Activated CD4-positive, alpha-beta memory T cell treated with anti-CD3 and anti-CD28 coated beads for 36 hours (primary cell): ENCODE measurements at places on chromosomes 3 and 15.

GRCh38 chr15:48358229-48359152 is 27.3 kb downstream of the DUT start:
- no peak for DNase-seq

- no peak for DNase-seq
These were observed 69.3 kb downstream of the SMAD6 start for GRCh38 chr15:66771351-66771650.

GRCh38 chr3:43861635-43862034 is 170.9 kb downstream of the ABHD5 start:
- DNase-seq, result no peak

- no peak for DNase-seq
These were observed 295.0 kb downstream of the RAP2B start for GRCh38 chr3:153456833-153457545.

GRCh38 chr3:188339410-188340295 is 185.7 kb downstream of the LPP start:
- peak; percentile 75 for DNase-seq

DNA sequence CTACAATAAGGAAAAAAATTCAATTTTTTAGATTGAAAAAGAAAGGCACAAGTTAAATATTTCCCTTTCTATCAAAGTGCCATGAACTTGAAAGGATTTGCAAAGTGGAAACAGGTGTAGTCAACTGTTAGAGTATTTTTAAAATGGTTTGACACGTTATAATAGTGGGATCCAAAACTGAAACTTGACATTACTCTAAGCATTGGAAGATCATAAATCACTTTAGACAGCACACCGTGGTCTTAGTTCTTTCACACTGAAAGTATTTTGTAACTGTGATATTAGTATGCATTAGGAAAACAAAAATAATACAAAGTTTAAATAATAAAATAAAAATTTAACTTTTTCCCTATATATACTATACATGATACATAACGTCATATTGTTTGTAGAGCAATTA is 933.1 kb downstream of the EPHA3 start:
- DNase-seq, result no peak

DNA sequence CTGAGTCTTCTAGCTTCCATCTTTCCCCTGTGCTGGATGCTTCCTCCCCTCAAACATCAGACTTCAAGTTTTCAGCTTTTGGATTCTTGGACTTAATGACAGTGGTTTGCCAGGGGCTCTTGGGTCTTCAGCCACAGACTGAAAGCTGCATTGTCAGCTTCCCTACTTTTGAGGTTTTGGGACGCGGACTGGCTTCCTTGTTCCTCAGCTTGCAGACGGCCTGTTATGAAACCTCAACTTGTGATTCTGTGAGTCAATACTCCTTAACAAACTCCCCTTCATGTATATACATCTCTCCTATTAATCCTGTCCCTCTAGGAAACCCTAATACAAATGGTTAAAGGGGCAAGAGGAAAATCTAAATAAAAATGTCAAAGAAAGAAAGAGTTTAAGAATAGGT is 100.1 kb downstream of the ABI3BP start:
- DNase-seq, result no peak

DNA sequence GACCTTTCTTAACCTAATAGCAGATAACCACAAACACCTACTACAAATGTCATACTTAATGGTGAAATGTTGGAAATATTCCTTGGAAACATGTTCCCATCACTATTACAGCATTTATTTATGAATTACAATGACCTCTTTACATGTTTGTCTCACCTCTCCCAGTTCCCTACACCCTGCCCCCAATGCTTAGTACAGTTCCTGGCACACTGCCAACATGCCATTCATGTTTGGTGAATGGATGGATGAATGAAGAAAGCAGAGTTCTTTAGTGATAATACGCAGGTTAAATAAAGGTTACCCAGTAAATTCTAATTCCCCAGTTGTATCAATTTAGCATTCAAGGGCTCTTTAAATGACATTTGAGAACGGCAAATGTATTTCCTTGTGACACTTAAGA is 259.9 kb upstream of the ATP11B start:
- DNase-seq, result no peak

DNA sequence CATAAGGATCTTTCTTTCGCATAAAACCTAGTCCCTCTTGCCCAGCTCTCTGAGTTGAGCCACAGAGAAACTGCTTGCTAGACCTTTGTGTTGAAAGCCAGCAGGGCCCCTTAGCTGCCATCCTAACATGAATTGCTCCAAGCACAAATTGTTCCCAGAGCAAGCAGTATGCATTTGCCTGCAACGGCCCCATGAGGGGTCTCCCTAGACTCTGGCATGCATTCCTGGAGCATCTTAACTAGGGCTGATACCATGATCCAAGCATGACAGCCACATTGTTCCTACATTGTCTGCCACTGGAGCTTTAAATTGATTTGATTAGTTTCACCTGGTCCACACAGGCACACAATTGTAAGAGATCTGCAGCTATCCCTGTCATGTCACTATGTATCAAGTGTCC is 428.1 kb downstream of the TAFA4 start:
- DNase-seq, result no peak

DNA sequence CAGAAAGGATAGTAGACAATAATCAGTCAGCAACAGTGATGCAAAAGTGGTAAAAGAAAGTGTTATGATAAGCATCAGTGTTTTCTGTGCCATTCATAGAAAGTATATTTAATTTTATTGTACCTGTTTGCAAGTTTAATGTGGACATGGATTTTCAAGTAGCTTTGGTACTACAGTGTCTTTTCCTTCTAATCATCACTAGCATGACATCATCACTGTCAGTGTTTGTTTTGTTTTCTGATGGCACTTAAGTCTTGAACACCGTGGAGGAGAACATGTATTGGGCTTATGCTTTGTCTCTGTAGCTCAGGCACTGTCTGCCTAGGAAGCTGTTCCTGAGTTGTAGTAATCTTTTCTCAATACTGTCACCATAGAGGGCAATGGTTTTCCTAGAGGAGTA is 41.9 kb downstream of the SETD5 start:
- no peak for DNase-seq

DNA sequence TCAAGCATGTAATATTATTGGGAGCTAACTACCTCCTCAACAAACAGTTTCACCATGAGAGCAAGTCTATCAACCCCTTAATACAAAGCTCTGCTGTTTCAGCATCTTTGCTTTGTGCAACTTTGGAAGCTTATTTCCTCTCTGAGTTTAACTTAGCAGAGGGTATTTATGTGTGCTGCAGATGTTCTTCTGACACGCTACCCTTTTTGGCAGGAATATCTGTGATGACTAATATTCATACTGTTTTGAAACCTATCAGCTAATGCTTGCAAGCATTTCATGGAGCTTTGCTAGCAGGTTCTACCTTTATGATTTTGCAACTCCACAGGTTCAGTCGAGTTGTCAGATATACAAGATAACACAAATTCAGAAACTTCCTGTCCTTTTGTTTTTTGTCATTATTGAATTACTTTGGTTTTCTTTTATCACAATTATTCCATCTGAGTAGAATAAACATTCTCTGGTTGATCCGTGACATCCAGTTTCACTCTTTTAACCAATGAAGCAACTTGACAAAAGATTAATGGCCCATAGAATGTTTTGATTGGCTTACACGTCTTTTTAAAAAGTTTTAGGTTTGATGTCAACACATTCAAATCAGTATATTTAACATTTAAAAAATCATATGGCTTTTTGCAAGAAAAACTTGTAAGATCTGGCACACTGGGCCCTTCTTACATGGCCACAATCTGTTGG is 1.7 kb upstream of the SLC9A9 start:
- DNase-seq, result no peak

DNA sequence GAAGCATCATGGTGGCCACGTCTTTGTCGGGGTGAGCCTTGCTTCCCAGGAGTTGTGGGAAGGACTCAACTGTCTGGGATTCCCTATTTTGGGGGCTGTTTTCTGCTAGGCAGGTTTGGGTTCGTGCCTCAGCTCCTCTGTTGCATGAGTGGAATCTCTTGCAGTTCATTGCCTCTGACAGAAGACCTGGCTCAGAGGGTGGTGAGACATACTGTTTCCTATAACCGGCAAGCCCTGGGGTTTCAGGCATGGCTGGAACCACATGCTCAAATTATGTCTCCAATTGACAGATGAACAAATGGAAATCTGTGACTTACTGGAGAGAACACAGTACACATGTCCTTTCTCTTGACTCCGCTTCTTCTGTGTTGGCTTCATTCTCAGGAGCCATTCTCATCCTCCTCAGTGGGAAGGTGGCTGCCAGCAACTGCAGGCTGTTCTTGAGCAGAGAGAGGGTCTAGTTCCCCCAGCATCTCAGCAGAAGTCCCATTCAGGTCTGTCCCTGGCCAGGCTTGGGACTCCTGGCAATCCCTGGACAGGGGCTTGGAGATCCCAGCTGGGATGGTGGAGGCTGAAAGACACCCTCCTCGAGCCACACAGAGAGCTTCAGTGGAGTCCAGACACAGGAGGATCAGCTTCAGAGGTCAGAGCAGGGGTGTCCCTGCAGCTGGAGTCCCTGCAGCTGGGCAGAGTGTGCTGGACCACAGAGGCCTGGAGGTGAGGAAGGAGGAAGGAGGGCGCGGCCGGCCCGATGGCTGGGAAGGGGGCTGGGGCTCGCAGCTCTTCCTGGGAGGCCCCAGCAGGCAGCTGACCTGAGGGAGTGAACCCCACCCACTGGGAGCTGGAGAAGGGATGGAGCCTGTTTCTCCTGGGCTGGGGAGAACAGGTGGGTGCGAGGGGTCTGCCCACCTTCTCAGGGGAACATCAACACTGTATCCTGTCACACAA is 97.6 kb downstream of the LSM3 start:
- DNase-seq, result no peak
